NCI-H1105 treated with DMSO at 0.1 percent for 48 hours (cell line): ENCODE measurements at places on chromosomes 5 and 9.
A peak's percentile ranks its signal among the peaks of the same experiment; 100 is the strongest.

DNA sequence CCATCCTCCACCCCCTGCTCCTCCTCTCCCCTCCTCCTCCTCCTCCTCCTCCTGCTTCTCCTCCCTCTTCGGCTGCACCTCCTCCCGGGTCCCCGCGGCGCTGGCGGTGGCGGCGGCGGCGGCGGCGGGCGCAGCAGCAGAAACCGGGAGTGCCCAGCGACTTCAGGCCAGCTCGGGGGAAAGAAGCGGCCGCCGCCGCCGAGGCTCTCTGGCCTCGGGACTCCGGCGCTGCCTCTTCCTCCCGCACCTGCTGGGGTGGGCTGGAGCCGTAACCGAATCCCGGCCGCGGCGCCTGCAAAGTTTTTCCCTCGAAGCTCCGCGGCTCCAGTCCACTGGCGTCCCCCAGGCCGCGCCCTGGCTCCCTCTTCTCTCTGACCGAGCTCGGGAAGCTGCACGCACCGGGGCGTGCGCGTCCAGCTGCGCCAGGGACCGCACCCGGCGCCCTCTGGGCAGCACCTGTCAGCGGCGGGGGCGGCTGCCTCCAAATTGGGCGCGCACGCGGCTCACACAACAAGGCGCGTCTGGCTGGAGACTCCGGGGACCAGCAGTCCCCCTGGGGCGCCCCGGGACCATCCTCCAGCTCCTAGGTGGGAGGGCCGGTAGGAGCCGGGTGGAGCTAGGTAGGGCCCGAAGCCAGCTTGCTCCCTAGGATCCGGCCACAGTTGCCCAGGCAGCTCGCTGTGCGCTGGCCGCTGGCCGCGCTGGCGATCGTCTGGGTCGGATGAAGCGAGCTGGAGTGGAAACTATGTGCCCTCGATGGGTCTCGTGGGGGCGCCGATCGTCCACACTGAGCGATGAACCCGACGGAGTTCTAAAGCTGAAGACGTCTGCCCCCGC lies at the start of gene MCTP1:
Gene MCTP1, minus strand, starts transcription at position 523 of the 837 bp plus-strand sequence.
- DNase-seq = peak; percentile 47

- no peak for DNase-seq
Observed at GRCh38 chr5:173451031-173451430, 122.8 kb upstream of the STC2 start.

DNA sequence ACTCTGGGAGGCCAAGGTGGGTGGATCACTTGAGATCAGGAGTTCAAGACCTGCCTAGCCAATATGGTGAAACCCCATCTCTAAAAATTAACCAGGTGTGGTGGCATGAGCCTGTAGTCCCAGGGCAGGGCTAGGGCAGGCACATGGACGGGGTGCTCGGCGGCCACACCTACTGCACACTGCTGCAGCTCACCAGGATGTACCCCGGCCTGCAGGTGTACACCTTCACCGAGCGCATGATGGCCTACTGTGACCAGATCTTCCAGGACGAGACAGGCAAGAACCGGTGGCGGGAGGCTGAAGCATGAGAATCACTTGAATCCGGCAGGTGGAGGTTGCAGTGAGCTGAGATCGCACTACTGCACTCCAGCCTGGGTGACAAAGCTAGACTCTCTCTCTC lies 3.2 kb downstream of the ST6GALNAC4 start:
- no peak for DNase-seq

- peak; percentile 43 for DNase-seq
Observed at GRCh38 chr5:141992349-141992963, 20.4 kb downstream of the GNPDA1 start.

DNA sequence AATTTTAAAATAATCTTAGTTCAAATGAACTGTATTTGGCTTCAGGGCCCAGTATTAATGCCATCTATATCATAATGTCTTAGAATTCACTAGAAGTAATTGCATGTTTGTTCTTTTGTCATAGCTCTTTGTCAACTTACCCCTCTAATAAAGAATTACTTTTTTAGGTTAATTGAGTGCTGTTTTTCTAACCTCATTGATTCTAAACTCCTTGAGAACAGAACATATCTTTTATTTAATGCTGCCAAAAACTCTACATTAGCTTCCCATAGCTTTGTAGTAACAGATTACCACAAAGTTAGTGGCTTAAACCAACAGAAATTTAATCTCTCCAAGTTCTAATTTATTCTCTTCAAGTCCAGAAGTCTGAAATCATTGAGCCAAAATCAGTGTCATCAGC lies 242.4 kb downstream of the LURAP1L start:
- no peak for DNase-seq

DNA sequence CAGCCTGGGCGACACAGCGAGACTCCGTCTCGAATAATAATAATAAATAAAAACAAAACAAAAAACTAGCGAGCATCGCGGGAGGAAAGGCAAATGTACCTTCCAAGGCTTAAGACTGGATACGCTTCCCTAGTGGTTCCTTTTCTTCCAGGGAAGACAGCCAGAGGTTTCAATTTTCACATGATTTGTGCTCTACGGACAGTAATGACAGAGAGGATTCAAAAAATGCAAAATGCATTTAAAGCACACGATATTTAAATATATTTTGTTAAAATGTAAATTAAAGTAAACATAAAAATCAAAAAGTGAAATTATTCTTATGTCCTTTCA lies 4.3 kb upstream of the TRIM41 start:
- no peak for DNase-seq

GRCh38 chr9:115553060-115553773 lies 435.3 kb upstream of the TNC start:
- DNase-seq = no peak
